Sigmoid colon (tissue), 7 donors: ENCODE measurements at places on chromosomes 2 and 18.

DNA sequence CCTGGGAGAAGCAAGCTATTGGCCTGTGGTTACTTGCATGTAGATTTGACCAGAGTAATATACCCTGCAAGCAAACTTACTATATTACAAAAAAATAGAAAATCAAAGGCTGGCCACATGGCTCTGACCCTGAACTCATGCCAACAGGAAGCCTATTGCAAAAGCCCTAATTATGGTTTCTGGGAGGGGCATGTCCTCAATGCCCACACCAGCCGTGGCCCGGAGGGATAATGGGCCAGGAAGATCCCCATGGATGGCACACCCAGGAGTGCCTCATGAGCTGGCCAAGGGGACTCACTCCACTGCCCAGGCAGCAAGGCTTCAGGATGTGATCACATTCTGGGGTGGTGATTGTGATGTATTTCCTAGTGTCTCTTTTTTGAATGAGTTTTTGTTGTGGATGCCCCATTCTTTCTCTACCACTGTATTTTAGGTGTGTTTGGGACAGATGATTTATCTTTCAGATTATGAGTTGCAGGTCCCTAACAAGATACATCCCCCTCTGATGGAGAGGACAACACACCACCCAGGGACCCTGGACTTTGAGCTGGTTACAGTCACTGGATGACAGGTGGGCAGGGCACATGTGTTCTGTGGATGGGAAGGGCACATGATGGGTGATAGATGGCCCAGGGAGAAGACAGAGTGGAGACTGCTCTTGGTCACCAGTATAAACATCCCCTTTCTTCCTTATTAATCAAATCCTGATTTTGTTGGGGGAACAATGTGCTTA lies 18.7 kb upstream of the TFCP2L1 start:
- no peak for DNase-seq

DNA sequence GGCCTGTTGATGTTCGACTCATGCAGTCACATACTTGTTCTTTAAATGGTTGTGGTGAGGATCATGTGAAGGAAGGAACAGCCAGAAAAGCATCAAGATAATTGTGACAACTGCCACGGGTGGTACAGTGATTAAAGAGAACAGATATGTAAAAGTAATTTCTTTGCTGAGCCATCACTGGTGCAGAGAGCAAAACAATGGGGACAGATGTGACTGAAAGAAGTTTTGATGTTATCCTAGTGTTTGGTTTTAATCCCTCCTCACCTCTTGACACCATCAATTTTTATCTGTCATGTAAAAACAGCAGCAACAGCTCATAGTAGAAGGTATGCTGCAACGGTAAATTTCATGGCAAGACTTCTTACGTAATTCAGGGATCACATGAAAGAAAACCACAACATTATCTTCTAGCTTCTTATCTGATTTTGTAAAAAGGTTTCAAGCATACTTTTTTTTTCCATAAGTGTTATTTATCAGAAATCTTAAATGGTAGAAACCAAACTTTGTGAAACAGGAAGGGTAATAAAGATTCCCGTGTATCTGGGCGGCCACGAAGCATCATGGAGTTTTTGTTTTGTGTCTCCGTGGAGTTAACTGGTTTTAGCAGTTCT lies 65.2 kb downstream of the PLCL1 start:
- DNase-seq: no peak

DNA sequence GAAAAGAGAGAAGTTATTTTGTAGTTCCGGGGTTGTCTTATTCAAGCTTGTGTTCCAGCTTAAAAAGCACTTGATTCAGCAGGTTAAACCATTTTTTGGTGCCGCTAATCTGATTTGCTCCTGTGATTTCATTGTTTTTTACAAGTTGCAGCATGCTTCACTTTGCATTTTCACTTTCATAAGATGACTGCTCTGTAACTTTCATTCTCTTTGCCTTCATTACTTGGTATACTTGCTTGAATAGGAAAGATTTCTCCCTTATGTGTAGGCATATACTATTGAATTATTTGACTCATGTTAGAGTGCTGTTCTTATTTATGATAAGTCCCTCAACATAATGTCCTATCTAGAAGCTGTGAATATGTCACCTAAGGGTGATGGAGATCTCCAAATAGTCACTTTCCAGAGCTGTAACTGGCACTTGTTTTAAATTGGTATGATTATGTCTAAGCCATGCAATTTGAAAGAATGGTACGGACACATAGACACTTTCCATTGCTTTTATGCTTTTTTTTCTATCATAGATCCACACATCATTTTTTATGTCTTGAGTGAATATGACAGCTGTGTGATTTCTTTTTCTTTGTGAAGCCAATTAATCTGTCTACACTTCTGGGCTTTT lies 254.5 kb downstream of the DSEL start:
- no peak for DNase-seq

- peak; percentile 71 for DNase-seq
Measured at GRCh38 chr2:147511491-147511948, 333.3 kb upstream of the ACVR2A start.

GRCh38 chr2:30764021-30764800 lies 43.0 kb downstream of the CAPN13 start:
- DNase-seq: no peak

GRCh38 chr18:74540652-74541421 lies 6.5 kb downstream of the CNDP1 start:
- DNase-seq: no peak

DNA sequence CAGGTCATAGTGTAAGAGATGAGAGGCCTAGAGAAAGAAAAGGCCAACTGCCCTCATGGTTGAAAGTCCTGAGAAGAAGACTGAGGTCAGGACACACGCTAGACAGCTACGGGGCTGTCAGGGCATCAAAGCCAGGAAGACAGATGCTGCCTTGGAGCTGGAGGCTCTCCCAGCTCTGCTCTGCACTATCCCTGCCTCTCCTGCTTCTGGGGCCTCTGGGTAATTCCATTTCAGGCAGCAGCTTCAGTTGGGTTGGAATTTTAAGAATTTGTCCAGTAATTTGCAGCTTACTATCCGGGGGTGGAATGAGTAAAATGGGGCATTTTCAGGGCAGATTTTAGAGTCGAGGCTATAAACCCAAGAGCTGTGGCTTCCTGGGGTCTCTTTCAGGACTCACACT lies 76.2 kb upstream of the CTAGE1 start:
- DNase-seq: no peak

GRCh38 chr2:135840601-135841000 lies 3.6 kb upstream of the LCT start:
- DNase-seq: no peak

GRCh38 chr2:159946326-159946999 lies 116.0 kb downstream of the PLA2R1 start:
- DNase-seq: no peak

DNA sequence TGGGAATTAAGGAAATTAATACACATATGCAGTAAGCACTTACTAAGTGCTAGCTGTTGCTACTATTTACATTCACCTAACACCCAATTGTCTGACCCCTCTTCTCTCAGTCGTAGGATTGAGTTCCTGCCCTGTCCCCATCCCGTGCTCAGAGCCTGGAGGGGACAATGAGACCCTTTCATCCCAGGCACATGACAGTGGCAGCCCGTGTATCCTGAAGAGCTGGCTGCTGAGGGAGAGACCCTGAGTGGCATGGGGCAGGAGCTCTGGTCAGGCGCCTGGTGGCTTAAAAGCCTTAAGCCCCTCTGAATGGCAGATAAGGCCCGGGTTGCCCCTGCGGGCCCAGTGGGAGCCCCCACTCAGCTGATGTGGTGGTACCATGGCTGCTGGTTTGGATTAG lies 99.0 kb downstream of the DYSF start:
- peak; percentile 30 for DNase-seq

GRCh38 chr2:105518897-105519296 lies 120.0 kb upstream of the FHL2 start:
- no peak for DNase-seq

DNA sequence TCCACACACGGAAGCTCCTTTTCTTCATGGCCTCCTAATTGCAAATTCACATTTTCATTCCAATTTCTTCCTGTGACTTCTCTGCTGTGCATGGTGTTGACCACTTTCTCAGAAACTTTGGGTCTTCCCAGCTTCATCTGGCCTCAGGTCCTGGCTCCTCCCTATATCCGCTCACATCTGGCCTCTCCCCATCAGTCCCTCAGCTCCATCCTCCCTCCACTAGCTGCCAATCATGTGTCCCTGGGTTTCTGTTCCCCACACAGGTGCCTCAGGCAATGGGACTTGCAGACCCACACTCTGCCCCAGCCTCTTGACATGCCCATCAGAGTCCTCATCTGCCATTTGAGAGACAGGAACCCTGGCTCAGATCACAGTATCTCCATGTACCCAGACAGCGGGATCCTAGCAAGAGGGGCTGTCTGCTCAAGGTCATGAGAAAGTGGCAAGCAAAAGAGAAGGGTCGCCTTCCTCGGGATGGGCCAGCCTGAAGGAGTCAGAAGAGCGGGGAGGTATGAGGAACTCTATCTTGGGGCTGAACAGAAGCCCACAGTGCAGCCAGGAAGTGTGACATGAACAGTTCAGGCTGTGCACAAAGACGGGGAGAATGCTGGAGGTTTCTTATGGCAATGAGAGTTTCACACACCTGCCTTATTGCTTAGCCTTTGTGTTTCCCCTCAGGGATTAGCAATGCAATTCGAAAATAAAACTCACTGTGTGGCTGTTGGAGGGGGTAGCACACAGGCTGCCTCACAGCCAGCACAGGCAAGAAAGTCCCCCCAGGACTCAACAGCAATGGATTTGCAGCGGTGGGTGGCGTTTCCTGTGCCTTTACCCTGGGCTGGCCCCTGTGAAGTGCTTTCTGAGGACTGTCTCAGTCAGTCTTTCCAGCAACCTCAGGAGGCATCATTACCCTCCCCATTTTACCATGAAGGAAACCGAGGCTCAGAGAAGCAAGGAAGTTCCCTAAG lies 69.5 kb downstream of the COPS8 start:
- DNase-seq: no peak

DNA sequence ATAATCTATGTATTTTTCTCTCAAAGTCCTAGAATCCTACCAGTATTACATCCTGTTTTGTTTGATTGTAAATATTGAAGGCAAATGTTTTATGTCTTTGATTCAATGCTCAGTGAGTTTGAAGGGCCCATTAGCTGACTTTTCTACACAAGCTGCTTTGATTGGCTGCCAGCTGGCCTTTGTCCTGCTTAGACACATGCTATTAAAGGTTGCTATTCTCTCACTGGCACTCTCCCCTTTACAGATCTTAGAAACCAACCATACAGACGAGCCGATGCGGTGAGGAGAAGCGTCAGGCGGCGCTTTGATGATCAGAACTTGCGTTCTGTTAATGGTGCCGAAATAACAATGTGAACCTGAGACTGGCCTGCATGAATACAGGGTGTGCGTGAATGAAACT lies 69.7 kb downstream of the PRPF40A start:
- DNase-seq: peak; percentile 87

GRCh38 chr2:227503433-227504406 lies 31.8 kb downstream of the AGFG1 start:
- DNase-seq: no peak

DNA sequence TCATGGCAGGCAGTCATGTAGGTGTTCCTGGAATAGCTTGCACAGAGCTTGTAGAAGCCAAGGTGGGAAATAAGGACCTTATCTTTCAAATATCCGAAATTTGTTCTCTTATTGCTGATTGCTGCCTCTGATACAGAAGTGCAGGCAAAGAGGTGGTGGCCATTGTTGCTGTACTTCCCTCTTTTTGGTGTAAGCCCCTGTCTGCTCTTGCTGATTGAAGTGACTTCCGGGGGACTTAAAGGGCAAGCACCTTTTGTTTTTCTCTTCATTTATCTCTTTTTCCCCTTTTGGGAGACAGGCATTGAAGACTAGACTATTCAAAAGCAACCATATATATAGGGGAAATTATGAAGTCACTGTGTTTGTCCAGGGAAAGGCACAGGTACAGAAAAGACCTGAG lies 131.6 kb upstream of the OTX1 start:
- DNase-seq: no peak

DNA sequence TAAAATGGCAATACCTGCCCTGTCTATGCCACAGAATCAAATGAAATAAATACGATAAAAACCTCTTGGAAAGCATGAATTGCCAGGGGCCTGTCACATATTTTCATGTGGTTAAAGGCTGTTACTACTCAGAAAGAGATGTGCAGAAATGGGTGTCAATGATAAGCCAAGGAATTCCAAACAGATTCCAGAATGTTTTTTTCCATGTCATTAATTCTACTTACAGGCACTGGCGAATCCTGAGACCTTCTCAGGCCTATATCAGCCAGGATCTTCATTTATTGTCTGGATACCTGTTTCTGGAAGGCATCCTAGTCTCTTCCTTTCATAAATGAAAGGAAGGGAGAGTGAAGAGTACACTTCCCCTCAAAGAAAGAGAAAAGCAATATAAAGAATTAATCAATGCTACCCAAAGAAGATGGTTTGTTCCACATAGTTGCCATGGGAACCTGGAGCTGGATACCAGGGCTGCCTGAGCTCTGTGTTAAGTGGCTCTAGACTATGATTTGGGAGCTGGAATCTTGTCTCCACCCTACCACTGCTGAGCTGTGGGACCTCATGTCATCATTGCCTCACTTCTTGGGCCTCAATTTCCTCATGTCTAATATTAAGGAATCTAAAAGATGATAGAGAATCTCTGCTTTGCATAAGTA lies 335.1 kb upstream of the SKOR2 start:
- no peak for DNase-seq

- DNase-seq: peak; percentile 61
Measured at GRCh38 chr18:76445741-76446232, 49.3 kb downstream of the ZNF516 start.

DNA sequence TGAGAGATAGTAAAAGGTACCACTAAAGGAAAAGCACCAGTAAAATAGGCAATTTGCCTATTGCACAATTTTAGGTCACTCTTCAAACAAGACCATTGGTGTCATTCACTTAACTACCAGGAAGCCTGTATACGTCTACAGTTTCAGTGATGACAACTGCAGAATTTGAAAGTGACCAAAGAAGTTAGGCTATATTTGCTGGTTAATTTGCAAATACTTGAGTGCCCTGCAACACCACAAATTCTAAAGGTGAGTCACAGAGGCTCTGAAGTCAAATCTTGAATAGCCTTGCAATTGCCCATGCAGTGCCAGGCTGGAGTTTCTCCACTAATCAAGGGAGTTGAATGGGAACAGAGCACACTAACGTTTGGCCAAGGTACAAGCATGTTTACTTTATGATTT lies 128.7 kb upstream of the CCDC68 start:
- DNase-seq: no peak

GRCh38 chr2:150472511-150472899 lies 15.0 kb downstream of the RND3 start:
- peak; percentile 68 for DNase-seq

GRCh38 chr18:68429841-68430240 lies 285.1 kb downstream of the TMX3 start:
- DNase-seq: no peak

DNA sequence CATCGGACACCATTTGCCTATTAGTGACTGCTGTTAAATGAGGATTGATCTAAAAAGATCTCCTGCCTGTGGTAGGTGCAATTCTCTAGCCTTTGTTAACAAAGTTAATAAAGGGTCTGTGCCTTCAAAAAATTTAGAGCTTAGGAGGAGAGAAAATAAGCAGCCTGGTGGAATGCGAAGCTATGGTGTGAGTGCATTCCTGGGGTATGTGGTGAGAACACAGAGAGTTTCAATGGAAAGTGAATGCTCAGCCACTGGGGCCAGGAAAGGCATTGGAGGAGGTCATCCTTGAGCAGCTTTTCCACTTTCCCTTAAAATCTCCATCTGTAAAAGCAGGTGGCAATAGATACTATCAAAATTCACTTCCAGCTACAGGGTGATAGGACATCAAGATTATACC lies 331.2 kb upstream of the LRATD1 start:
- DNase-seq: no peak

- DNase-seq: no peak
Measured at GRCh38 chr2:140880573-140880972, 1250.2 kb downstream of the LRP1B start.

GRCh38 chr2:168614172-168615018 lies 158.3 kb downstream of the CERS6 start:
- no peak for DNase-seq

GRCh38 chr18:8480506-8481328 lies 128.5 kb upstream of the RAB12 start:
- peak; percentile 73 for DNase-seq
